ENCODE measurements at places on chromosomes 5 and 9. TPM values are rescaled to one million over a fixed set of nuclear protein-coding genes. Genes with fewer than 3 reads are reported as not detected.
A peak's percentile ranks its signal among the peaks of the same experiment; 100 is the strongest.

GRCh38 chr5:141973871-141974595, 5.1 kb downstream of the RNF14 start:
- H3K4me3 ChIP-seq, result no peak overlapping the region
- H3K27me3 ChIP-seq, result no peaks in the 10 kb centered on the region
- no peak for DNase-seq
- peaks cover 9% of the 10 kb centered on the region for H3K4me1 ChIP-seq
- no peak overlapping the region for H3K27ac ChIP-seq

ALAD gene
- 8.9 TPM for total RNA-seq

ROR2 gene
- 5.9 TPM for total RNA-seq

MELK gene
- 112 TPM for total RNA-seq

GRCh38 chr9:87606841-87607521, 109.3 kb downstream of the DAPK1 start:
- H3K27ac ChIP-seq, result no peak overlapping the region
- H3K4me3 ChIP-seq, result no peak overlapping the region
- H3K4me1 ChIP-seq, result no peaks in the 10 kb centered on the region
- H3K27me3 ChIP-seq, result no peaks in the 10 kb centered on the region
- no peaks in the 10 kb centered on the region for H3K36me3 ChIP-seq
- DNase-seq, result no peak

DNA sequence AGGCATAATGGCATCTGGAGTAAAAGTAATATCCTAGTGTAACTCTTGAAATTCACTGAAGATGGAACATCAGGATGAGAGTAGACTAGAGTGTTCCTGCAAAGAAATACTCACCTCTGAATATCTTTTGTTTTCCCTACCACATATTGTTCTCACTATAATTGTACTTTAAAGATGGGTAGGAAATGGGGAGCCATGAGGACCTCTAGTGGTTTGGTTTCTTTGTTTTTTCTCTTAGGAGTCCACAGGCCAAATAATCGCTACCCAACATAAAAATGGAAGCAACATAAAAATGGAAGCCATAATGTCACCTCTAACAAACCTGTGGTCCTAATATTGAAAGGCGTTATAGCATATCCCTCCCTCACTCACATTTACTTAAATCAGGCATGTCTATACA, 2375.8 kb downstream of the MAT2B start:
- no peaks in the 10 kb centered on the region for H3K27me3 ChIP-seq
- H3K27ac ChIP-seq, result no peak overlapping the region
- DNase-seq, result no peak
- no peaks in the 10 kb centered on the region for H3K4me1 ChIP-seq

DNA sequence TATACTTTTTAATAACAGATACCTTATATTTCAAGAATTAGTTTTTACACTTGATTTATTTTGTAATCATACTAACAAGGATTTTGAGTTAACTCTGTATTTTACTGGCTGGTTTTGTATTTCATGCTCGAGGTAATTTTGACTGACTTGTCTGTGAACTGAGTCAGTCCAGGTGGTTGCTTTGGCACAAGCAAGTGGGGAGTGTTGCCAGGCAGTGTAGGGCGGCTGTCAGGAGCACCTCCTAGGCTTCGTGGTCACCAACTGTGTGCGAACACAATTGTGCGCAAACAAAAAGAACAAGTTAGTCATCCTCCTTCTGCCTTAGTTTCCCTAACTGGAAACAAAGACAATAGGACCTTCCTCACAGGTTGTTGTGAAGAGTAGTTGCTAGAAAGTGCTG, 286.3 kb downstream of the ADGRV1 start:
- H3K36me3 ChIP-seq, result no peaks in the 10 kb centered on the region
- no peak for DNase-seq
- no peaks in the 10 kb centered on the region for H3K4me1 ChIP-seq
- no peak overlapping the region for H3K4me3 ChIP-seq
- H3K27me3 ChIP-seq, result no peaks in the 10 kb centered on the region

DNA sequence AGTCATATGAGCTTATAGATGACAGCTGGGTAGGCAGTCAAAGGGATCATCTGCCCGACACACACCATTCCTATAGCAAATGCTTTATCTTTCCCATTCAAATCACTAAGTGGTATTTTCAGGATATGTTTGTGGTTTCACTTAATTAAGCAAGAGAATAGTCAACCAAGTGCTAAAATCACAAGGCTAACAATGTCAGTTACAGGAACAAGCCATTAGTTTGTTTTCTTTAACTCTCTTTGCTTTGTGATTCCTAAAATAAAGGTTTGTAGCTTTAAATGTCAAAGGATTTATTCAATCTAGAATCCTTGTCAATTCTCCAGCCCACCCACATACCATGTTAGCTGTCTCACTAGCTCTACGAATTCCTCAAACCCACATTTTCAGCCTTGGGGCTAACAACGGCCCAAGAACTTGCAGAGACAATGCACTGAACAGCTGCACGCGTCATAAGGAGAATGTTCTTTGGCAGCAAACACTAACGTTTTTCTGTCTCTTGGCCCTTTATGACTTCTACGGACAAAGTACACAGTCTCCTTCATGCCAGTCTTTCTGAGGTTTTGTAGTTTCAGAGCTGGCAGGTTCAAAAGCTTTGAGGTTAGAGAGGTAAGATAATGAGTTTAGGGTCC, 56.6 kb downstream of the ELAVL2 start:
- no peak overlapping the region for H3K27ac ChIP-seq
- H3K4me3 ChIP-seq, result no peak overlapping the region
- no peak for DNase-seq
- no peaks in the 10 kb centered on the region for H3K36me3 ChIP-seq
- H3K27me3 ChIP-seq, result no peaks in the 10 kb centered on the region
- H3K4me1 ChIP-seq, result no peaks in the 10 kb centered on the region

FAM153A gene
- not detected for total RNA-seq

DNA sequence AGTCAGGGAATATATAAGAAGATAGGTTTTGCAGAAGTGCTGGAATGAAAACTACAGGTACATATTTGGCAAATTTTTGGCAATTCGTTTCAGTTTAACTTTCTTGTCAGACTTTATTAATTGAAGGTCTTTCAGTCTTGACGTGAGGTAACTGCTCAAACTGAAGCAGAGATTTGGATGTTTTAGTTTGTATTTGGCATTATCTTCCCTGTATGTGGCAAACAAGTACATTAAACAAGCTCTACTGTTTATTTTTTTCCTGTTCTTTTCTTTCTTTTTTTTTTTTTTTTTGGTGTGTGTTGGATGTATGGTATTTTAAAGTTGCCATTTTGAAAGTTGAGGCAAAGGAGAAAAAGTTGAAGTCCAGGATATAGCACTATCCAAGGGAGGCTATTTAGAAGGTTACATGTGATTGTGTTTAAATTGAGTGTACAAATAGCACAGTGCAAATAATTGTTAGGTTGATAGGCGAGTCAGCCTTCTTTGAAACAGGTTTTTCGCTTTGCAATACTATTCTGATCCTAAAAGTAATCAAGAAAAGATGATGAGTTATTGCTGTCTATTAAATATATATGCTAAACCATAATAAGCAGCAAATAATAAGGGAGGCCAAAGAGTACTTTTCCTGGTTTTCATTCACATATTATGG, 2.2 kb downstream of the PBX3 start:
- peak overlapping the region; percentile 64 for H3K4me3 ChIP-seq
- no peaks in the 10 kb centered on the region for H3K27me3 ChIP-seq
- H3K36me3 ChIP-seq, result peaks cover 16% of the 10 kb centered on the region

NPR3 gene
- total RNA-seq, result 0.10 TPM

IL13 gene
- total RNA-seq, result not detected

DNA sequence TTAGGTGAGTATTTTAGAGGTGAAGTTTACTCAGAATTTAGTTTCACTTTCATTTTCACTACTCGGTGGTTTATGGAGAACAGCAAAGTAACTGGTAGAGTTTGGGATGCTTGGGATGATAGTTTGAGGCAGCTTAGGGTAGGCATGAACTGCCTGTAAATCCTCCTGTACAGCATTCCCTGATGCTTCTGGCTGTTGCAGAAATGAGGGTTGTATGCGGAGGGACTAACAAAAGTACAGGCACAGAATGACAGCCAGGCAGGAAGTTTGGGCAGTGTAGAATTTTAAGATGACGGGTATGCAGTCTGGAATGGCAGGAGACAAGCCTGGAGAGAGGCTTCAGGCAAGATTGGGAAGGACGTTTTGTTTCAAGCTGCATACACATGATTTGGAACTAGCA, 48.0 kb upstream of the FAM120AOS start:
- DNase-seq, result no peak
- no peak overlapping the region for H3K4me3 ChIP-seq
- H3K36me3 ChIP-seq, result peaks cover 4% of the 10 kb centered on the region
- no peak overlapping the region for H3K27ac ChIP-seq

GRCh38 chr9:74817281-74817810, 70.4 kb downstream of the TRPM6 start:
- H3K36me3 ChIP-seq, result no peaks in the 10 kb centered on the region
- H3K4me3 ChIP-seq, result no peak overlapping the region

WDR38 gene
- not detected for total RNA-seq

NMUR2 gene
- total RNA-seq, result not detected

SOWAHA gene
- total RNA-seq, result not detected

GRCh38 chr5:14112998-14113652, 30.0 kb upstream of the TRIO start:
- DNase-seq, result no peak
- H3K27ac ChIP-seq, result peak overlapping the region; percentile 100
- H3K27me3 ChIP-seq, result no peaks in the 10 kb centered on the region

GRCh38 chr5:74052441-74053221, 426.6 kb downstream of the ARHGEF28 start:
- H3K27ac ChIP-seq, result no peak overlapping the region
- no peaks in the 10 kb centered on the region for H3K4me1 ChIP-seq
- H3K27me3 ChIP-seq, result peaks cover 2% of the 10 kb centered on the region
- no peak for DNase-seq

DNA sequence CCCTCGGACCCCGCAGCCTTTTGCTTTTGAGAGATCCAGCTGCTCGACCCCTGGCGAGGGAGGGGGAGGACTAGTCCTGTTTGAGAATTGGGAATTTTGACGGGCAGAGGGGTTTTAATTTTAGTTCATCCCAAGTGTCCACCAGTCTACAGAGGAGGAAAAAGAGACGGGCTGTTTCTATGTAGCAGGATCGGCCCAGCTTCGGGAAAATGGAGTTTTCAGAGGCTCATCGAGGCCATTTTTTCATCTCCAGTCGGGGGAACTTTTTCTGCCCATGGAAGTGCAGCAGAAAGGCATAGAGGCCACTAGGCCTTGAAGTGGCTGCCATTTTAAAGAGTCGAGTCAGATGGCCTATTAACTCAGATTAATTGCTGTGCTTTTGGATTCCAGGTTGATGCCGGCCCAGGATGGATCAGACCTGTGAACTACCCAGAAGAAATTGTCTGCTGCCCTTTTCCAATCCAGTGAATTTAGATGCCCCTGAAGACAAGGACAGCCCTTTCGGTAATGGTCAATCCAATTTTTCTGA, 1.2 kb downstream of the NSD1 start:
- H3K27me3 ChIP-seq, result no peaks in the 10 kb centered on the region
- H3K27ac ChIP-seq, result peak overlapping the region; percentile 84
- H3K4me1 ChIP-seq, result peaks cover 29% of the 10 kb centered on the region
- peaks cover 16% of the 10 kb centered on the region for H3K36me3 ChIP-seq
- no peak for DNase-seq

- H3K36me3 ChIP-seq, result no peaks in the 10 kb centered on the region
- peak overlapping the region; percentile 63 for H3K27ac ChIP-seq
- peaks cover 13% of the 10 kb centered on the region for H3K4me1 ChIP-seq
- no peak overlapping the region for H3K4me3 ChIP-seq
- H3K27me3 ChIP-seq, result no peaks in the 10 kb centered on the region
Measured at GRCh38 chr9:36325081-36325828, 67.0 kb upstream of the GNE start.

GRCh38 chr9:13239208-13239607, 40.3 kb downstream of the MPDZ start:
- H3K27ac ChIP-seq, result no peak overlapping the region
- no peaks in the 10 kb centered on the region for H3K4me1 ChIP-seq
- no peaks in the 10 kb centered on the region for H3K27me3 ChIP-seq
- H3K36me3 ChIP-seq, result no peaks in the 10 kb centered on the region
- no peak overlapping the region for H3K4me3 ChIP-seq

SPOCK1 gene
- total RNA-seq, result 15.6 TPM

DNA sequence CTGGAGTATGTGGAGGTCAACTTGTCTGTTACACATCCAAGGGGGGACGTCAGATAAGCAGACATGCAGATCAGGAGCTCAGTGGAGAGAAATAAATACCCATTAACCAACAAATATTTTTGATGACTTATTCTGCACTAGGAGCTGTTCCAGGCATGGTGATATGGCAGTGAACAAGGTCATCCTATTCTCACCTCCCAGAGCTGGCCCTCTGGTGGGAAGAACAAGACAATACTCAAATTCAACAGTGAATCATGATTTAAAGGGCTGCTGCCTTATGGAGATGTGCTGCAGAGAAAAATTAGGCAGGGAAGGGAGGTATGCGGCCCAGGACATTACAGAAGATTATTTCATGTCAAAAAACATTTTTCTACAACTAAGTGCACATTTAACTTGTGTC, 36.5 kb downstream of the SYK start:
- no peak overlapping the region for H3K4me3 ChIP-seq
- H3K27ac ChIP-seq, result no peak overlapping the region
- H3K27me3 ChIP-seq, result no peaks in the 10 kb centered on the region
- H3K36me3 ChIP-seq, result no peaks in the 10 kb centered on the region
- H3K4me1 ChIP-seq, result no peaks in the 10 kb centered on the region

- H3K4me1 ChIP-seq, result peaks cover 17% of the 10 kb centered on the region
- H3K36me3 ChIP-seq, result no peaks in the 10 kb centered on the region
- no peak for DNase-seq
- no peaks in the 10 kb centered on the region for H3K27me3 ChIP-seq
- H3K27ac ChIP-seq, result peak overlapping the region; percentile 77
Measured at GRCh38 chr5:125316915-125317535, 570.6 kb upstream of the ZNF608 start.

BAAT gene
- 0.08 TPM for total RNA-seq

IL5 gene
- not detected for total RNA-seq

DNA sequence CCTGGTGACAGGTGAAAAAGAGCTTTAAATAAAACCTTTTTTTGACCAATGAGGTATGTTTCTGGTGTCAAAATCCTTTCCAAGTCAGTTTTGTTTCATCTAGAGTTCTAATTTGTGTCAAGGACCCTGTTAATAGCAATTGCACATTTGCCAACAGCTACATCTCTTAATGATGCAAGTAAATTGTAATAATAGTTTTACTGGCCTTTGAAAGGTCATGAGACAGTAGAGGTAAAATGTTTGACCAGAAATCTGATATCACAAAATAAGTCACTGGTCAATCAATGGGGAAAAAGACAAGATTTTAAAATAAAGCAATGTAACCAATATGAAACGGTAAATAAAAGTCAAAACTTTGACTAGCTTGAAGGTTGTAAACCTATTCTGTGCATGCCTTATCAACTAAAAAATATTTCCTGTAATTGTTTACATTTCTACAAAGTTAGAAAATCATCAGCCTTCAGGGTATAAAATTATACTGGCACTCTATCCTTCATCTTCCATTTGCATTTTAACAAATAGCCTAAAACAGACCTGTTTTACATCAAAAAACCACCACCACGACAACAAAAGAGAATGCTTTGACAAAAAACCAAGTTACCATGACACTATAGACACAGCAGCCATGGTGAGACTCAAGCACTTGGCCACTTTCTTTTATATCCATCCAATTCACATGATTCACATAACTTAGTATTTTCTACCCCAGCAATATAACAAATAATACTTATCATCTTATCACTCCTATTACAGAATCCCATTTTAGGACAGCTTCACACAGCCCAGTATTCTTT, 3.0 kb downstream of the NADK2 start:
- H3K4me1 ChIP-seq, result peaks cover 25% of the 10 kb centered on the region
- H3K27me3 ChIP-seq, result no peaks in the 10 kb centered on the region
- DNase-seq, result no peak
- no peak overlapping the region for H3K4me3 ChIP-seq

OLFM1 gene
- total RNA-seq, result 0.39 TPM
